ENCODE measurements at places on chromosomes 4 and X.

GRCh38 chr4:16111533-16111932 is 27.7 kb upstream of the PROM1 start:
- DNase-seq, result no peak

GRCh38 chrX:154809939-154810665 is 4.8 kb upstream of the MPP1 start:
- no peak for DNase-seq

- no peak for DNase-seq
These were observed 622.9 kb upstream of the DIPK2B start for GRCh38 chrX:45823536-45823935.

DNA sequence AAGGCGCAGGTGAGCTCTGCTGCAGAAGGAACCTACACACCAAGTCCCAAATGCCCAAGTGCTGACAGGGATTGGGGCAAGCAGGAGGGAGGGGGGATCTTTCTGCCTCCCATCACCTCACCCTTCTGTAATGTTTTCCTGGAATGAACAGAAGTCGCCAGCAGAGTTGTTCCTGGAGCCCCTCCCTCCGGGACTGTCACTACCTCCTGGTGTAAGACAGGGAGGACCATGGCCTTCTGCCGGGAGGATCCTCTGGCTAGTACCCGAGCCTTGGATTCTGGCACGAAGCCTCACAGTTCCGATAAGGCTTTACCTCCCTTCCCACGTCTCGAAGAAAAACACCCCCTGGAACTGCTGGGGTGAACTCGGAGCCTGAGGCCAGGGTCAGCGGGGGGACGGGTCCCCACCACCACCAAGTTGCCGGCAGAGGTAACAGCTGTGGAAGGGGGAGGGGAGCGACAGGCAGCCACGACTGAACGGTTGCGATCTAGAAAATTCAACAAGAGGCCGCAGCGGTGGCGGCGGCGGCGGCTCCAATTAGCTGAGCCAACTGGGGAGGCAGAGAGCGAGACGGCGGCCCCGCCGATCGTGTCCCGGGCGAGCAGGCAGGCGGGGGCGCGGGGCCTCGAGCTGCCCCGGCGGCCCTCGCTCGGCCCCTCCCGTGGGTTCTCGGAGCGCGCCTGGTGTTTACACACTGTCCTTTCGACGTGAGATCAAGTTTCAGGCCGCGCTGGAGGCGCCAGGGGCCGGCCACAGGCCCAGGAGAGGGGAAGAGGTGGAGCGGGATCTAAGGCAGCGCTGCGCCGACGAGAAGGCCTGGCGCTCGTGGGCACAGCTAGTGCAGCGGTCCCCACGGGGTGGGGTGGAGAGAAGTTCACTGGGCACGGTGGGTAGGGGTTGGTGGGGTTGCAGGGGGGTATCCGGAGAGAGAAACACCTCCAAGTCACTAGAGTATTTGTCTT is 53.7 kb upstream of the BCOR start:
- no peak for DNase-seq

DNA sequence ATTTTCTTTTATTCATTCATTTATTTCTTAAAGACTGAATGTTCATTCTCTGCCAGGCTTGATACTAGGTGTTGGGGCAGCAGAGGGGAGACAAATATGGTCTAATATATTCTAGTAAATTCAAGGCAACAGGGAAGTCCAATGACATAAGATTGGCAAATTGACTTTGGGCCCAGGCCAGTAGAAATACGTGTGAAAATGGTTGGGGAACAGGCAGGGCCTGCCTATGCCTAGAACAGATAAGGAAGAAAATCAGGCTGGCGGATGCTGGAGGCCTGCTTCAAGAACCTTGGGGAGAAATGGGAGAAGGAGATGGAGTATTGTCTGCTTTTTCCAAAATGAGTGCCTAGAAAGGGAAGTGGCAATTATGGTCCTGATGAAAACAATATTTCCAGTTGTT is 108.6 kb downstream of the RTL5 start:
- no peak for DNase-seq

GRCh38 chr4:58935332-58935731 is 1825.1 kb upstream of the IGFBP7 start:
- DNase-seq, result no peak
